ENCODE measurements at places on chromosomes 3 and 15.

GRCh38 chr15:36278219-36278618 is 301.2 kb upstream of the CDIN1 start:
- no peak for DNase-seq

- no peak for DNase-seq
Observed at GRCh38 chr3:20724241-20724640, 538.2 kb upstream of the SGO1 start.

- DNase-seq, result no peak
Observed at GRCh38 chr15:81049835-81050234, 49.1 kb downstream of the TLNRD1 start.

DNA sequence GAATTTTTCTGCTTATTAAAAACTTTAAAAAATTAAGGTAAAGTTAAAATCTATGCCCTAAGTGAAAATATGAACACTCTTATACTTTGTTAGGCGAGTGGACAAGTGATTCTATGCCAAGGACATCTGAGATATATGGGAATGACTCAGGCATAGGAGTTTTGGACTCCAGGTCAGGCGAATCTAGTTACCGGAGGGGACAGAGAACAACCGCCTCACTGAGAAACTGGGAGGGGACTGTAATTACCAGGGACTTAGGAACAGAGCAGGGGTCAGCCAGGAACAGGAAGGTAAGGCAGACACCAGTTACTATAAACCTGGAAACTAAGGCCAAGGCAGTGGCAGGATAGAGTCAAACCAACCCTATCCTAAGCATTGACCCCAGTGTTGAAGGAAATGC is 16.8 kb upstream of the ATP1B3 start:
- no peak for DNase-seq

- DNase-seq, result no peak
Observed at GRCh38 chr15:90015749-90016148, 14.6 kb downstream of the ZNF710 start.

- no peak for DNase-seq
Observed at GRCh38 chr3:196947136-196947859, 5.0 kb upstream of the NCBP2 start.

- DNase-seq, result no peak
Observed at GRCh38 chr3:16802389-16802788, 82.4 kb upstream of the PLCL2 start.

DNA sequence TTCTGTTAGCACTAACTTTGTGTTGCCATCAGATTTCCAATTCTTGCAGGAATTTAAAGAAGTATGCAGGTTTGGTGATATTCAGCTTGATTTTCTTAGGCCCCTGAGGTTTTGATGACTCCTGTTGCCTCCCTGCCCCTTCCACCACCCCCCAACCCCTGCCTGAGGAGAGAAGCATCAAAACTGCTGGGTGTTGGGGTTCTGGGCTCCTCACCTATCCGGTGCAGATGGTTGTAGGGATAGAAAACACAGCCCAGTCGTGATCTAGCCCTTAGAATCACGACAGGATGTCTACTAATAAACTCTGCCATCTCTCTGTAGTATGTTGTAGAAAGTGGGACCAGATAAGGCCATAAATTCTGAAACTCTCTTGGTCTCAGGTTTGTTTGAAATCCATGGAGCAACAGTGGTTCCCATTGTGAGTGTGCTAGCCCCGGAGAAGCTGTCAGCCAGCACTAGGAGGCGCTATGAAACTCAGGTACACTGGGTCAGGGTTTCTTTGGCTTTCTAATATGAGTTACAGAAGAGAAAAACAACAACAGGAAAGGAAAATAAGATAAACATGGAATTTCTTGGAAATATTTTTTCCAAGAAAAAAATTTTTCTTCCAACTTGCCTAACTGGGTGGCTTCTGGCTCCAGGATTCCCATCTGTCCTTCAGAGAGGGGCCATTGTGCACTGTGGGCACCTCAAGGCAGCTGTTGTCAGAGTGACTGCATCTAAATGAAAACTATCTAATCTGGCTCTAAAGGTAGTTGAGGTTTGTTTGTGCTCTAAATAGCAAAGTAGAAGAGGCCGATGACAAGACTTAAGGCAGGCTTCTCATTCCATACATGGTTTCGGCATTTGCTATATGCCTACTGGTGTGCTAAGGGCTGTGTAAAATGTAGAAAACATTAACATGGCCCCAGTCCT is 8.7 kb downstream of the SRP14 start:
- DNase-seq, result no peak

DNA sequence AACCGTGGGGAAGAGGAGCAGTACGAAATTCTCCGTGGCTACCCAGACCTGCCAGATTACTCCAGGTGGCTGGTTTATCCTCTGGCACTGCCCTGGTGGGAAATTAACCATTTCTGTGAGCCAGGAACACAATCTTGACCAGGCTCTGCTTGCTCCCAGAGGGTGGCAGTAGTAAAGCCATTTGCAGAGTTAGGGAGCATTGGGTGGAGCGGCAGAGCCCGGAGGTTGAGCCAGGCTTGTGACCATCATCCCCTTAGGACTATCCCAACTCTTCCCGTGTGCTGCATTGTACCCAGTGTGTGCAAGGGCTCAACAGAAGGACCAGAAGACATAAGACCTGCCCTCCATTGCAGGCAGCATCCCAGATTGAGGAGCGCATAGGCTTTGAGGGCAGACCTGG is 5.3 kb downstream of the KNG1 start:
- DNase-seq, result no peak

GRCh38 chr3:55731741-55732140 is 244.6 kb upstream of the WNT5A start:
- DNase-seq, result no peak

DNA sequence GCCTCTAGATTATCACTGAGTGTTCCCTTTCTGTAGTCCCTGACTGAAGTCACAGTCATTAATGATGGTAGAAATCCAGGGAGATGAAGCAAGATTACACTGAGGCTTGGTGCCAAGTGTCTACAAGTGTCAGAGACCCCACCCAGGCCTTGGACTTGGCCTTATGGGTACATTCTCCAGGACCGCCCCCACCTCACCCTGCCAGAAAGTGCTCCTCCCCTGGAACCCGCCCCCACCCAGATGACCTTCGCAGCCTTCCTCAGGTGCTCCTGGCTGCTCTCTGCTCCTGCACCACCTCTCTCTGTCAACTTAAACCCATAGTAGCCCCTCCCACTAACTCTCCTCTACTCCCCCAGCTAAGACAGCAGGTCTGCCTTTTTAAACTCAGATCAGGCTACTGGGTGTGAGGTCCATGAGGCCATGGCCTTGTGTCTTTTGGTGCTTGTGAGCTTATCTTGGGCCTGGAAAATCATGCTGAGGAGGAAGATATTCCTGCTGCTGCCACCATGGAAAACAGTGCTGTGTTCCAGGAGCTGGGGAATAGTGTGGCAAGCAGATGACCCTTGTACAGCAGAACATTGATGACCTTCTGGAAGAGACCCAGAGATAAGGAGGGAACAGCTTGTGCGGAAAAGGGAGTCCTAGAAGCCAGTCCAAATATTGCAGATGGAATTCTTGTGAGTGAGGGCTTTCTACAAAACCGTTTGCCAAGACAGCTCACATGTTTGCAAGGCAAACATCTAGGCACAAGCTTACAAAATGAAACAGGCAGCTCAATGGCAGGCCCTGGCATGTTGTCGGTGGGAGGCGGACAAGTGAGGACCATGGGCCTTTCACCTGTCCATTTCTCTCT is 40.3 kb upstream of the NDUFB4 start:
- DNase-seq, result no peak

DNA sequence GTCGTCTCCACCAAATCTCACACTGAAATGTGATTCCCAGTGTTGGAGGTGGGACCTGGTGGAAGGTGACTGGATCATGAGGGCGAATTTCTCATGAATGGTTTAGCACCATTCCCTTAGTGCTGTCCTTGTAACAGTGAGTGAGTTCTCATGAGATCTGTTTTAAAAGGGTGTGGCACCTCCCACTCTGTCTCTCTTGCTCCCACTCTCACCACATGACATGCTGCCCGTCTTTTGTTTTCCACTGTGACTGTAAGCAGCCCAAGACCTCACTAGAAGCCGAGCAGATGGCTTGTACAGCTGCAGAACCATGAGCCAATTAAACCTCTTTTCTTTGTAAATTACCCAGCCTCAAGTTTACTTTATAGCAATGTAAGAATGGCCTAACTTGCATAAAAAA is 21.2 kb downstream of the RAD18 start:
- no peak for DNase-seq

GRCh38 chr15:94579286-94579685 is 347.9 kb downstream of the MCTP2 start:
- no peak for DNase-seq

DNA sequence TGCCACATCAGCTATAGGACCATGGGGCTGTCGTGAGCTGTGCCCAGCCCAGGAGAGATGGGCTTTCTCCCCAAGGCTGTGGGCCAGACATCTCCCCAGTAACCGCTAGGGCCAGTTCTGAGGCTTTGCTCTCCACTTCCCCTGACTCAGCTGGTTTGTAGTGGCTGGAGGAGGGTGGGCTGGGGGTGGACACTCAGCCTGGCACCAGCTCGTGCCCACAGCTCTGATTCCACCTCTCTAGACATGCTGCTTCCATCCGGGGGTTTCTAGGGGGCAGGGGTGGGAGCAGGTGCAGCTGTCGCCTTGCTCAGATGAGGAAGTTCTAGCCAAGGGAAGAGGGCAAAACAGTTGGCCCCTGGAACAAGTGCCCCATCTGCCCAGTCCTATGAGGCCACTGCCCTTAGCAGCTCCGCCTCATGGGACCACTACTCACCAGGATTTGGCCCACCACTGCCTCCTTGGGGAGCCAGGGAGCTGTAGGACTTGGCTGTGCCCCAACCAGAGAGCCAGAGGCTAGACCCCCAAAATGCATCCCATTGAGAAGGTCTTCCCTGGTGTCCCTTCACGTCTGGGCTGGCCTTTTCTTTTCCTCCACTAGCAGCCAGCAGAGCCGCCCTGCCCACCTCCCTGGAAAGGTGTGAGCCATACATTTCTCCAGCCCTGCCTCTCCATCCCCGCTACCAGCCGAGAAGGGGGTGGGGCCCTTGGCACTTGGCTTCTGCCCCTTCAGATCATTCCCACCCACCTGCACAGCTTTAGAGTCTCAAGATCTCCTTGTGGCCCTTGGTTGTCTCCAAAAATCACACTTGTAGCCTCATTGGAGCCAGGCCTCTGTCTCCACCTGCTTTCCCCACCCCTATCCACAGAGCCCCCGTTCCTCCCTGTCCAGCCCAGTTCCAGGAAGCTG is 9.9 kb downstream of the GLYCTK start:
- DNase-seq, result no peak

DNA sequence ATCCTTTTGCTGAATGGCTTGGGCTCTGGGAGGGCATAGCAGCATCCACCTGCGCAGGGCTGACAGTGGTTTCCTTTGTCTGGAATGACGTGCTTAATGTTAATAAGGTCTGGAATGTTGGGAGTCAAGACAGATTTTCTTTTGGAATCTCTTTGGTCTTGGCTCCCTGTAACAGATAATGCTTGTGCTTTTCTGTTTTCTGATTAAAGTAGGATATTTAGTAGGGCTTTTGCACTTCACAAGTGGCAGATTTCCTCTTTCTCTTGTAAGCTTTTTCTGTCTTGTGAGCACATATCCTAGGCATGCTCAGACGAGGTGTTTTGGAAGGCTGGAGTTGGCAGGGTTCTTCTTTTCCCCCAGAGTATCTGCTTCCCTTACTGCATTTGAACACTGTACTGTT is 189.6 kb downstream of the GHSR start:
- DNase-seq, result no peak

DNA sequence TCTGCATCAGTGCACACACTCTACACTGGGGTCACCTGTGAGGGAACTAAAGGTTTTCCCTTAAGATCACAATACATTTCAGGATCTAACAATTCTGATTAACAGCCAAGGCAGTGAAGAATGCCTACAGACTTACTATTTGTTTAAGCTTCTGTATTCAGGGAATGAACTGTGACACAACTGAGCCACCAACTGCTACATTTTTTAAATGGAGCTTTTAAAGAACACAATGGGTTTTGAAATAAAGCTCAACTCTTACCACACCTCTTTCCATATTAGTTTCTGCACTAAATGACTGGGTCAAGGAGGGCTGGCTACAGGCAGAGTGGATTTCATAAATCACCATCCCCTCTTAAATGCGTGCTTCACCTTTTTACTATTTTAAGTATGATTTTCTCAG is 100.2 kb downstream of the TMCC1 start:
- no peak for DNase-seq

- no peak for DNase-seq
Observed at GRCh38 chr3:140148824-140149390, 213.9 kb downstream of the CLSTN2 start.

GRCh38 chr3:154690413-154690812 is 260.4 kb upstream of the GPR149 start:
- DNase-seq, result no peak

DNA sequence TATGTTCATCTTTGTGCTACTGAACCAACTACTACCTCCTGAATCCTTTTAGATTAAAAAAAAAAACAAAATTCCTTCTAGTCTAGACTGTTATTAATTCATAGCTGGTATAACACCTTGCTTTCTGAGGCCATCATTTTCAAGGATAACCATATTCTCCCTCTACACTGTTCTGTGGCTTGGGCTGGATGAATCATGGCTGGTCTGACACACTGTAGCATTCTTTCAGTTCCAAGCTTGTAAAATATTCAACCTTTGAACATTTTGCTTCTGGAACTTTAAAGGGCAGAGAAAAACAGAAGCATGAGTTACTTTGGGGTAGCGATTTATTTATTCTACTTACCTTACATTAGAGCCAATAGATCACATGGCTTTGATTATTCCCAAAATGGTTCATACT is 7.6 kb downstream of the HSPBAP1 start:
- DNase-seq, result no peak

DNA sequence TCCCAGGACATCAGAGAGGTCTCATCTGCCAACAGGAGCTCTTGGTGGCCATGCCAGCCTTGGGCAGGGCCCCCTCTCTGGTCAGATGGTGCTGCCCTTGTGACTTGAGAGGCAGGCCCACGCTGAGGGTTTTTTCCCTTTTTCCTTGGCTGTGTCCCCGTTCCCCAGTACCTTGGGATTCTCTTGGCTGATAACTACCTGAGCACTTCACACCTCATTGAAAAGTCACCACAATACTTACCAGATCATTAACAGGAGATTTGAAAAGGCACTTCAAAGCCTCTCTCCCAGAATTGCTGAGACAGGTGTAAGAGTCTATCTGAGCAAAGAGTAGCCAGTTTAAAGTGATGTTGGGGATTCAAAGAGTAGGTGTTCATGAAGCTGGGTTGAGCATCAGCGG is 15.1 kb upstream of the TMEM158 start:
- DNase-seq, result no peak

DNA sequence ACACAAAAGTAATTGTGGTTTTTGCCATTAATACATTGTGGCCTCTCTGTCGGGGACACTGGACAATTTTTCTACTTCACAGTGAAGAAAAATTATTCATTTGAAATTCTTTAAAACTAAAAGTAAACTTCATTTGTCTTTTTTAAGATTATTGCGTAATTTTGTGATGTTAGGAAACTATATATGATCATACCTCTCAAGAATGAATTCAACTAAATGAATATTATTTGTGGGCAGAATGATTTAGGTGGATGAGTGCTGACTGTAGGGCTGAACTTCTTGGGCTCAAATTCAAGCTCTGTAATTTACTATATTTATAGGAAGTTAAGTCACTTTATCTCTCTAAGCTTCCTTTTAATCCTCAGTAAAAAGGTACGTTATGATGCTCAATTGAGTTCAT is 441.2 kb downstream of the ROBO1 start:
- DNase-seq, result no peak

GRCh38 chr3:113977822-113978221 is 30.0 kb downstream of the ZDHHC23 start:
- DNase-seq, result no peak

- no peak for DNase-seq
Observed at GRCh38 chr15:90248789-90249202, 560 bp upstream of the TTLL13 start.
